ENCODE measurements at places on chromosomes 16 and 17.

GRCh38 chr16:72805486-72805885 is 242.4 kb downstream of the ZFHX3 start:
- DNase-seq: no peak

- DNase-seq: no peak
Observed at GRCh38 chr17:58997756-58998553, 108.7 kb downstream of the TRIM37 start.

DNA sequence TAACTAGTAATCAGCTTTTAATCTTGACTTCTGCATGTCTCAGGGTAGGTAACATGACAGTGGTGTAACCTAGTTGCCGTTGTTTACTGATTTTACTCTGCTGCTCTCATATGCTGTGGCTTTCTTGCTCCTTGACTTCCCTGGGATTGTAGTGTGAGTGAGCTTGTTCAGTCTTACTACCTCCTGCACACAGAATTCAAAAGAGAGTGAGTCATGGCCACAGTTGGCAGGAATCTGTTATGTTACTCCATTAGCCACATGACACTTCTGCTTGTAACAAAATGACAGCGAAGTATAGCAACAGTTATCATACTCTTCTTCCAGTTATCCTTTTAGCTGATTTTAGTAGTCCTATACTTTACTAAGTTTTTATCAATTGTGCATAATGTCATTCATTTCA is 18.8 kb downstream of the TNRC6A start:
- DNase-seq: no peak

- DNase-seq: no peak
Observed at GRCh38 chr17:17182598-17183136, 23.5 kb downstream of the PLD6 start.

- no peak for DNase-seq
Observed at GRCh38 chr16:49566432-49566831, 192.8 kb downstream of the C16orf78 start.

GRCh38 chr16:307691-308312 is 24.8 kb downstream of the PDIA2 start:
- no peak for DNase-seq

- peak; percentile 11 for DNase-seq
Observed at GRCh38 chr17:57455063-57455914, 199.0 kb downstream of the MSI2 start.
